ENCODE measurements at places on chromosomes 4 and X.

GRCh38 chrX:68915778-68916177, 87.0 kb downstream of the EFNB1 start:
- DNase-seq, result no peak

- no peak for DNase-seq
Measured at GRCh38 chr4:168264903-168265302, 53.6 kb downstream of the DDX60 start.

DNA sequence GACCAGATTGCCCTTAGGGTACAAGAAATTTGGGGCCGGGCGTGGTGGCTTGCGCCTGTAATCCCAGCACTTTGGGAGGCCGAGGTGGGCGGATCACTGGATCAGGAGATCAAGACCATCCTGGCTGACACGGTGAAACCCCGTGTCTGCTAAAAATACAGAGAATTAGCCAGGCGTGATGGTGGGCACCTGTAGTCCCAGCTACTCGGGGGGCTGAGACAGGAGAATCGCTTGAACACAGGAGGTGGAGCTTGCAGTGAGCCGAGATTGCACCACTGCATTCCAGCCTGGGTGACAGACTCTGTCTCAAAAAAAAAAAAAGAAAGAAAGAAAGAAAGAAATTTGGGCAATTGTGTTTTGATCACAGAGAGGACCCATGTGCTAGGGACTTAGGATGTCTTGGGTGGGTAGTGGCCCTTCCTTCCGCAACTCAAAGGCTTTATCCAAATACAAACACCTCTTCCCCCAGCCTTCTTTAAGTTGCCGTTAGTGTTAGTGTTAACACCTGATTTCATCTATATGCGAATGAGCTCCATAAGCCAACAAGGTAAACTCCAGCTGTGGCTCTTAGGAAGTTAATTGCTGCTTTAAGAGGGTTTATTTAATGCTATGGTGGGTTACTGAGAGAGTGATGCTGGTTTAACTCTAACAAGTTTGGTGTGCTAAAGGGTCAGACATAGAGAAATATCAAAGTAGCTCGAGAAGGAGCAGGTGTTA, 8.6 kb upstream of the CCDC110 start:
- DNase-seq, result no peak

- DNase-seq, result no peak
Measured at GRCh38 chrX:19760345-19760744, 127.1 kb downstream of the SH3KBP1 start.

DNA sequence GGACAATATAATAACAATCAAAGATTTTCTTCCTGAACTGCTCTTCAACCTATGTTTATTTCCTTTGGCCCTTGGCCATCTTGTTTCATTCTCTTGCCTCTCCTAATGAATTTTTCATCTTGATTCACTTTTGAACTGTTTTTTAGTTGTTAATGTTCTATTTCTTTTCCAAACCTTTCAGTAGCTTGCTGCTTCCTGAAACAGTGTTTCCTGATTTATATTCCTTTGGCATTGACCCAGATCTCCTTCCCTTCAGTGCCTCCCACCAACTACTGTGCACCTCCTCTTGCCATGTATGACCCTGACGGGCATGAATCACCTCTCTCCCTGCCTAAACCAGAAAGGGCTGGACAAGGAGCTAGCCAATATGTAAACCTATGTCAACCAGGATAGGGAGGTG, 25.6 kb upstream of the SPP1 start:
- no peak for DNase-seq

- no peak for DNase-seq
Measured at GRCh38 chr4:1489639-1489995, 83.4 kb upstream of the NKX1-1 start.

GRCh38 chr4:18980516-18981233, 959.1 kb upstream of the LCORL start:
- DNase-seq, result no peak

GRCh38 chr4:159410891-159411290, 308.0 kb downstream of the RAPGEF2 start:
- no peak for DNase-seq

DNA sequence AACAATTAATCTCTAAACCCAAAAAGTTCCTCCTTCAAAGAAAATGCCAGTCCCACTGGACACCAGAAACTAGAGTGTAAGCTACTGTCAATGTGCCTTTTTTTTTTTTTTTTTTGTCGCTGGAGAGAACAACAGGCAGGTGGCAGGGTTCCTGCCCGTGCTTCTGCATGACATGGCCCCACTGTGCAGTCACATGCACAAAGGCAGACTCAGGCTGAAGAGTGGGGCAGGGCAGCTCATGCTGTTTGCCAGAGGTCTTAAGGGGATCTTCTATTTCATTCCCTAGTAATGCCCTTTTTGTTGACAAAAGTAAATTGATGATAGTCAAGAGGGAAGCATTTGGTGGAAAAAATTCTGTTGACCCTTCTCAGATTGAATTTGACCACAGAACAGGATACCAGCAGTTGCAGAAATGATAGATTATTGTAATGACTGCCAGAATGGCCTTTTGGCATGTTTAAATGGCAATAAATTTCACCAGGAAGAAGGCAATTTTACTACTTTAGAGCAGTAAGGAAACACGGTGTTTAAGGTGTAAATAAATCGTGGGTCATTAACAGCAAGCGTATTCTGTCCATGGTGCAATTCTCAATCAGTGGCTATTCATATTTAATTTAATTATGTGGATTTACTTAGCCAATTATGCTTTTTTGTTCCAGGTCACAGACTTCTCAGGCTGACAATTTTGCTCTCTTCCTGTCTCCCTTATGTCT, 80.9 kb downstream of the NKX6-1 start:
- no peak for DNase-seq

- no peak for DNase-seq
Measured at GRCh38 chr4:69321153-69321729, 41.0 kb downstream of the UGT2B28 start.

- no peak for DNase-seq
Measured at GRCh38 chrX:119604766-119605463, 1.3 kb downstream of the NKRF start.

GRCh38 chr4:42391981-42392380, 5.3 kb upstream of the SHISA3 start:
- no peak for DNase-seq

DNA sequence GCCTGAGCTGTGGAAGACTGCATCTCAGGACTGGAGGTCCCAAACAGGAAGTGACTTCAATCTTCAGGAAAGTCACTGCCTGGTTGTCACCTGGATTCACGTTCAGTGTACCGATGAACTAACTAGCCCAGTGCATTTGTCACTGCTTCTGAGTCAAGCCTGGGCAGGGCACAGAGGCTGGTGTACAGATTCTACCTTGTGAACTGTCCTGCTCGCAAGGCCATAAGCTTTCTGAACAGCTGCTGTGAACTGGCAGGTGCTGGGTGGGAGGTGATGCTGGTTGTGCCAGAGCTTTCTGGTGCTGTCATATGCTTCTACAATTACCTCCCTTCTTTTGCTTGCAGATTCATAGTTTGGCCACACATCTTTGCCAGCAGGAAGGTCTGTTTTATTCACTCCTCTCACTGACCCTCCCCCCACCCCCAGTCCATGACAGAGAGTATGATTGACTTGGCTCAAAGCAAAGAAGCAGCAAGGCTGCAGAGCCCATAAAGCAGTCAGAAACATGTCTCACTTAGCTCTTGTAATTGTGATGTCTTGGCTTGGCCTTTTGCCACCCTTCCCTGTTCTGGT, 40.5 kb downstream of the ZCCHC12 start:
- no peak for DNase-seq

DNA sequence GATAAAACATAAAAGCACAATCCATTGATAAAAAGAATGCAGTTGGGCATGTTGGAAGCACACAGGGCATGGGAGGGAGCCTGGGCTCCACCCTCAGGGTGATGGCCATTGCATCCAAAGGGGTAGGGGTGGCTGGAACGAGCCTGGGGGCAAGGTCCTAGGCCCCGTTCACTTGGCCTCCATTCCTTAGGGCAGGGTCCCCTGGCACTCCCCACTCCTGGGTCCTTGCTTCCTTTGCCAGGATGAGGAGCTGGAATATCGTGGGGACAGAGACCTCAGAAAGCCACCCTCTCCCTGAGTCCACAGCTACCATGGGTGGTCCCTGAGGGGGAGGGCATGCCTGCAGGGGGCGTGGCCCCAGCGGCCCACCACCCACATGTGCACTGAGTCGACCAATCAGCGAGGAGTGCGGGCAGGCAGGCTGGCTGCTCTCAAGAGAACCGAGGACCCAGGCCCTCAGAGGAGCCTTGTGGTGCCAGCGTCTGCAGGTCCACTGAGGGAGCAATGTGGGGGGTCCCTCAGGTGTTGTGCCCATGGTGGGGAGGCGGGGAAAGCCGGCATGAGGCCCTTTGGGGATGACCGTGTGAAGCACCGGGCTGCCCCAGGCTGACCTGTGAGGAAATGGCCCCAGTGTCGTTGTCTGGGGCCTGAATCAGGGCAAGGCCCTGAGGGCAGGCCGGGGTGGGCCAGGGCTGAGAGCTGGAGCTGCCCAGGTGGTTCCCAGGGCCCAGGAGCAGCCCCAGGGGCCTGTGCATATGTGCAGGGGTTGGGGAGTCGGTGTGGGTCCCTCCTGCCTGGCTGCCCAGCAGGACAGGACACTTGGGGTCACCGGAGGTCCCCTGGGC, 78.6 kb upstream of the AMELX start:
- DNase-seq, result no peak

- DNase-seq, result no peak
Measured at GRCh38 chrX:133527415-133527814, 112.1 kb upstream of the GPC4 start.

GRCh38 chr4:14592950-14593349, 409.3 kb upstream of the CPEB2 start:
- DNase-seq, result no peak

DNA sequence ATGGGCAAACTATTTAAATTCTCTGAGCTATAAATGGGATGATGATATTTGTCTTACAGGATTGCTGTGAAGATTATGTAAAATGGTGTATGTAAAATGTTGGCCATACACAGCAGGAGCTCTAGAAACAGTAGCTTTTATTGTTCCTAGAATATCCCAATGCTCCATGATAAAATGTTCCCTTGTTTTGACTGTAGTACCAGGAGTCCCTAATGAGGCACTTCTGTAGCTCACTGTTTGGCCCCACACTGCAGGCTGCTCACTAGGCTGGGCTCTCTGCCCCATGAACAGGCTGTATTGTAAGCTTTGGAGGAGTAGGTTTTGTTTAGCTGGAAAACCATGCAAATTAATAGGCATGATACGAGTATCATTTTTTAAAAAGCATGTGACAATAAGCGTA, 3.3 kb upstream of the FGA start:
- DNase-seq, result no peak

GRCh38 chr4:127001933-127002332, 630.8 kb upstream of the INTU start:
- DNase-seq, result no peak

DNA sequence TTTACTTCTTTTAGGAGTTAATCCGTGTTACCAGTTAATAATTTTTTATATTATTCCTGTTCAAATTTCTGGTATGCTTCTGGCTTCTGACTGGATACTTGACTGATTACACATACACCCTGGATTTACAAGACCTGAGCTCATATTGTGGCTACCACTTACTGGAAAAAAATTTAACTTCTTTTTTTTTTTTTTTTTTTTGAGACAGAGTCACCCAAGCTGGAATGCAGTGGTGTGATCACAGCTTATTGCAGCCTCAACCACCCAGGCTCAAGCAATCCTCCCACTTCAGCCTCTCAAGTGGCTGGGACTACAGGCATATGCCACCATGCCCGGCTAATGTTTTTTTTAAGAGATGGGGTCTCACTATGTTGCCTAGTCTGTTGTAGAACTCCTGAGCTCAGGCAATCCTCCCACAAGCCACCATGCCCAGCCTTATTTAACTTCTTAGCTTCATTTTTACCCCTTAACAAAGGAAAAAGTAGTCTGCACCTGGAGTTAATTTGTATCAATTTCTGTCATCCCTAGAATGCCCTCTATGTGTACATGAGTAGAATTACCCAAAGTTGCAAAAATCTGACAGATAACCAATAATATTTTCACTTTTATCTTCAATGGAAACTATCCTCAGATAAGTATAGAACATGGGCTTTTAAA, 50.3 kb downstream of the TMEM165 start:
- DNase-seq, result no peak

- DNase-seq, result no peak
Measured at GRCh38 chr4:105624530-105624929, 72.1 kb downstream of the ARHGEF38 start.

- no peak for DNase-seq
Measured at GRCh38 chrX:40513012-40513411, 67.8 kb upstream of the ATP6AP2 start.

DNA sequence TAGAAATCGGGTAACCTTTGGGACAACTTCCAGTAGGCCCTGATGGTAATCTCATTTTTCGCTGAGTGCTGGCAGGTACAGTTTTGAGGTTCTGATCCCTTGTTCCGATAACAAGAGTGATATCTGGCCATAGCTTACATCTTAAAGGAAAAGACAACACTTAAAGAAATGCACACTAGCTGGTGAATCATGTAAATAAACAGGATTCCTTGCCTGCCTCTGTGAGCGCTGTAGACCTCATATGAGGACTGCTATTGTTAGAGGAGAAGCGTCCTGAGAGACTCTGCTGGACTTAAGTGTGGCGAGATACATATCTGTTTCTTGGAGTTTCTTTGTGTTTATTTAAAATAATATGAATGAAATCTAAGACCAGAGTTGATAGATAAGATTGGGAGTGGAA, 149.3 kb upstream of the SLC4A4 start:
- no peak for DNase-seq

DNA sequence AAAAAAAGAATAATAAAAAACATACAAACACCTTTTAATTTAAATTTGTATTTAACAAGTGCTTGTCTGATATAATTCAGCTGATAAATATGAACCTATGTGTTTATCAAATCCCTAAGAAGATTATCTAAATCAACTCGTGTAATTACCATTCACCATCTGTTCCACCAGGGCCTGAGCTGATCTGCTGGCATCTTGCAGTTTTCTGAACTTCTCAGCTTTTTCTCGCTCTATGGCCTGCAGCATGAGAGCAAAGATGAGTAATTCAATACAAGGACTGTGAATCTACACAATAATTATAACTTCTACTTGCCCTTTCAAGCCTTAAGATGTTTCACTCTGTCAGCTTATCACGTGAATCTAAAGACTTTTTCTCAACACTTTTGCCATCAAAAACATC, 709.7 kb downstream of the DMD start:
- DNase-seq, result no peak

DNA sequence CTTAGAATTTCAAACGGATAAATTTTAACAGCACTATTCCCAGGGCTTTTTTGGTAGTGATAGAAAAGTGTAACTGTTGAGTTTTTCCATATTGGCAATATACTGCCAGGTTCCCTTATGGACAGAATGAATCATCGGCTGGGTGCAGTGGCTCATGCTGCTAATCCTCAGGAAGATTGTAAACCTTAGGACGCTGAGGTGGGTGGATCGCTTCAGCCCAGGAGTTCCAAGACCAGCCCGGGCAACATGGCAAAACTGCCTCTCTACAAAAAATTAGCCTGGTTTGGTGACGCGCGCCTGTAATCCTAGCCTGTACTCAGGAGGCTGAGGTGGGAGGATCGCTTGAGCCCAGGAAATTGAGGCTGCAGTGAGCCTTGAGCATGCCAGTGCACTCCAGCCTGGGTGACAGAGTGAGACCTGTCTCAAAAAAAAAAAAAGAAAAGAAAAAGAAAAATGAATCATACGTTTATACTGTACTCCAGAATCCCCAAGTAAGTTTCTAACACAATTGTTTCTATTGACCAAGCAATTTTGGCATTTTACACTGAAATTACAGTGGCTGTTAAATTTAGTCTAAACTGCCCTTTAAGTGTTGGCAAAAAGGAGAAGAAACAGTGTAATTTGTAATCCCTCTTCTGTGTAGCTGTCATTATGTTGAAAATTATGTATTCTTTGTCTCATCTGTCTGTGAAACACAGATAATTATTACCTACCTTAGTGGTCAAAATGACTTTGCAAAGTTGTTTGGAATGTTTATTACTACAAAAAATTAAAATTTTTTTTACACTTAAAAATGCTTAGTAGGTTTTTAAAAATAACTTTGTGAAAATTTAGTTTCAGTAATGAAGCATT, 1.8 kb downstream of the SLC30A9 start:
- no peak for DNase-seq

All from T-helper 9 cell (primary cell).